RWPE2 (cell line): ENCODE measurements at places on chromosomes 6 and 20.

- H3K27me3 ChIP-seq = no peaks in the 10 kb centered on the region
- no peak overlapping the region for H3K27ac ChIP-seq
- no peak for DNase-seq
- H3K4me3 ChIP-seq = no peak overlapping the region
Observed at GRCh38 chr20:3696200-3696599, 14.4 kb upstream of the ADAM33 start.

GRCh38 chr6:9315966-9316650 lies 880.8 kb upstream of the SLC35B3 start:
- no peaks in the 10 kb centered on the region for H3K36me3 ChIP-seq
- no peaks in the 10 kb centered on the region for H3K4me1 ChIP-seq
- no peak overlapping the region for H3K27ac ChIP-seq
- H3K27me3 ChIP-seq = no peaks in the 10 kb centered on the region

DNA sequence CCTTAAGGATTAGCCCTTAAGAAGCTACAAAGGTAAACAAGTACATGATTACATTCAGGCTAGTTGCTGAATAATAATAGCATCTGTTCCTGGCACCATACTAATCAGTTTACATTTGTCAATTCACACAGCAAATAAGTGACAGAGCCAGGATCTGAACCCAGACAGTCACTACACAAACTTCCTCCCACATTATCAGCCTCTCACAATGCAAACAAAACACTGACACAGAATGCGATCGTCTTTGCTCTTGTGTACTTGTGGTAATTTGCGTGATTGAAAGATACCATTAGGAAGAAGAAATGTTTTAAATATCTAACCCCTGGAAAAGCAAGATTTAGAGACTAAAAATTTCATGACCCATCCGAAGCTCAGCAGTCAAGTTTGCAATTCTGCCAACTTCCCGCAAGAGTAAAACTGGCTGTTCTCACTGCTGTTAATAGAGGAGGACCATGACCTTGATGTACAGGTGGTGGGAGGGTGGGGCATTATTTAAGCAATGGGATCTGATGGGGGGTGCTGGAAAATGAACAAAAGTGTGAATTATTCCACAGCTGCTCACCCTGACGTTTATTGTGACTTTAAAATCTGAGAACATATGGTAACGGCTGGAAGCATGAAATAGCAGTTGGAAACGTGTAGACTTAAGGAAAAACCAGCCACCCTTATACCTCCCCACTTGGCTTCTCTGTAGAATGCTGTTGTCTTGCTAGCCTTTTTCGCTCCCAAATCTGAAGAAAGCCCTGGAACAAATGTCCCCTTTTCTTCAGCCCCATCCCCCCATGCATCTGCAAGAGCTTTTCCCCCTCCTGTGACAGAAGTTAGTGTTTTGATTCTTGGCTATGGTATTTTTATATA lies 95.3 kb upstream of the ARMC2 start:
- H3K4me3 ChIP-seq = no peak overlapping the region
- no peak overlapping the region for H3K27ac ChIP-seq
- peaks cover 12% of the 10 kb centered on the region for H3K4me1 ChIP-seq
- DNase-seq = no peak

DNA sequence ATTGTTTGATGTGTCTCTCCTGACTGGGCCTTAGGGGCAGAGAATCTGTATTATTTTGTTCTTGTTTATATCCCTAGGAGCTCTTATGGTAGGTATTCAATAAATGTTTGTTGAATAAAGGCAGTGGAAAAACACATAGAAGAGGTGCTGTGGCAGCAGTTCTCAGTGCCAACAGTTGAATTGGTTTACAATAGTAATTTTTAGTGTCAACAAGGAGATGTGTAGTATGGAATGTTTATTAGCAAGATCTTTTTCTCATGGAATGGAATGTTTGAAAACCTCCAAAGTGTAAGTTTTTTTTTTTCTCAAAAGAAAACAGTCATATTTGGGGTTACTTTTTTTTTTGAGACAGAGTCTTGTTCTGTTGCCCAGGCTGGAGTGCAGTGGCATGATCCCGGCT lies 28.0 kb downstream of the ASXL1 start:
- H3K36me3 ChIP-seq = peaks cover 69% of the 10 kb centered on the region
- no peak overlapping the region for H3K27ac ChIP-seq
- no peak for DNase-seq
- no peaks in the 10 kb centered on the region for H3K27me3 ChIP-seq
